CD14-positive monocyte (primary cell): ENCODE measurements at places on chromosomes 1 and 21. TPM values are rescaled to one million over a fixed set of nuclear protein-coding genes. Genes with fewer than 3 reads are reported as not detected.

MX2 gene
- 43.1 TPM for polyA plus RNA-seq

COA6 gene
- polyA plus RNA-seq = 6.7 and 7.2 TPM in 2 replicates

ADAMTS5 gene
- 1.1 TPM for polyA plus RNA-seq

SORT1 gene
- 35.3 TPM for polyA plus RNA-seq

NCF2 gene
- 697 TPM for polyA plus RNA-seq

HNRNPR gene
- 82.9 TPM for polyA plus RNA-seq

DNA sequence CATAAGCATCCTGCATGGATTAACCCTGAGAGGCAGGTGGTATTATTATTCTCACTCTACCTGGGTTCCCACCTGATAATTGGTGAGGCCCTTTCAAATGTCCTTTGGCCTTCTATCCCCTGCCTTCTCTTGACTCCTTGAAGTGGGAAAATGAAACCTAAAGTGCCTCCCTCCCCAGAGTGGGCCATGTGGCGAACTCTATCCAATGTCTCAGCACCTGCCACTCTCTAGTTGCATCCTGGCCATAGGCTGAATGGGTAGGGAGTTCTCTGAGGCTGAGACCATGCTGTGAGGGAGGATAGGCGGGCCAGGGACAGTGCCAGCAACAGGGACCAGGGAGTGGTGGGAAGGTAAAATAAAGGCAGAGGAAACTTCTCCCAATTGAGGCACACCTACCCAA, 35.3 kb downstream of the ELF3 start:
- no peaks in the 10 kb centered on the region for H3K4me1 ChIP-seq
- no peak for DNase-seq
- no peaks in the 10 kb centered on the region for H3K27me3 ChIP-seq
- H3K27ac ChIP-seq = no peak overlapping the region

- no peak overlapping the region for H3K27ac ChIP-seq
- H3K36me3 ChIP-seq = no peaks in the 10 kb centered on the region
- no peaks in the 10 kb centered on the region for H3K27me3 ChIP-seq
- no peak overlapping the region for H3K4me3 ChIP-seq
- H3K4me1 ChIP-seq = no peaks in the 10 kb centered on the region
- no peak for DNase-seq
Measured at GRCh38 chr1:214344897-214345296, 63.9 kb downstream of the SMYD2 start.

DNA sequence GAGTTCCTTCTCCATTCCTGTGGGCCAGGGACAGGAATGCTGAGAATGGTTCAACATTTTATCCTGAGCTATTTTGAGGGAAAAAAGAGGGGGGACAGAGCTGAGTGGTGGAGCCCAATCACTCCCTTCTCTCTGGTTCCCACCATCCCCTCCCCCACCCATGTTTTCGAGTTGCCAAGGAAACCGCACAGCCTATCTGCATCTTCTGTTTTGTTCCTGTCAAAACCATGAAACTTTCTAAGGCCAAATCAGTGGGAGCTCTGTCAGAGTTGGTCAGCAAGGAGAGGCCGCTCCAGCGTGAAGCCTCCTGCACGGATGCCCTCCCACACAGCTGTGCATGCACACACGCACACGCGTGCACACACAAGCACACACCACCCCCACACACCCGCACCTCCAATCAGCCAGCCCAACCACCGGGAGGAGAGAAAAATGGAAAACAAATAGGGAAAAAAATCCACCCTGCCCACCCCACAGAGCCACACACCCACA, 54.5 kb upstream of the ATP2B4 start:
- H3K4me1 ChIP-seq = no peaks in the 10 kb centered on the region
- no peaks in the 10 kb centered on the region for H3K36me3 ChIP-seq
- no peaks in the 10 kb centered on the region for H3K27me3 ChIP-seq
- H3K4me3 ChIP-seq = no peak overlapping the region
- DNase-seq = no peak
- no peak overlapping the region for H3K27ac ChIP-seq

DNA sequence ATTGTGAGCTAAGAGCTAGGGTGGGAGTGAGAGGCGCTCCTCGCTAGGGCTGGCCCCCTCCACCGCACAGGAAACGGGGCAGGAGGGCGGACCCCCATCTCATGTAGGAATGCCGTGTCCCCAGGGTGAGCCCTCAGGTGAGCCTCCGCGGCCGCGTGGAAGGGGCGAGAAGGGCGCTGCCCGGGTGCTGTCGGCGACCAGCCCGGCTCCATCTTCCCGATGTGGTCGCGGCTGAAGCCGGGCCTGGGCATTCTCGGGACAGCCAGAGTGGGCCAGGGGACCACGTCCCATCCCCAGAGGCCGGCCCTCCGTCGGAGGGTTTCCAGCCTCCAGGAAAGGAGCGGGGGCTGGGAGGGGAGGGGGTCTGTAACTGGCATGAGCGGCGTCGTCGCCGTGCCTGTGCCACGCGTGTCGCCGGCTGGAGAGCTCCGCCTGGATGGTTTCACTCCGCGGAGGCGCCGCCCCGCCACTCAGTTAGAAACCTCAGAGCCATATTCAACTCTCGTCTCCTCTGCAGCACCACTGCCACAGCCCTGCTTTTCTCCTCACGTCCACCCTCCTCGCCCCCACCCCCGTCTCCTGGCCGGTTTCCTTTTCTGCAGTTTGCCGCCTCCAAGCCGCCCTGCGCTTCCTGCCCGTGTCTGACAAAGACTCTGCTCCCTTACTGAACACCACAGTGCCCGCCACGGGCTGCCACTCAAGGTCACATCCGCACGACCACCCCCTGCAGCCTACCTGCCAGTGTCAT, at the start of gene TMEM269:
TMEM269 (plus strand) TSS at position 46 of the 748 bp plus-strand sequence. CDS start 4,903 bp downstream, outside the sequence.
- peaks cover 4% of the 10 kb centered on the region for H3K27me3 ChIP-seq
- peaks cover 11% of the 10 kb centered on the region for H3K4me1 ChIP-seq
- H3K36me3 ChIP-seq = peaks cover 14% of the 10 kb centered on the region
- DNase-seq = no peak

- no peaks in the 10 kb centered on the region for H3K27me3 ChIP-seq
- H3K4me3 ChIP-seq = no peak overlapping the region
- H3K36me3 ChIP-seq = no peaks in the 10 kb centered on the region
- no peak overlapping the region for H3K27ac ChIP-seq
Measured at GRCh38 chr1:10968411-10968826, 44.0 kb upstream of the TARDBP start.
